ENCODE measurements at places on chromosomes 7 and 10.

DNA sequence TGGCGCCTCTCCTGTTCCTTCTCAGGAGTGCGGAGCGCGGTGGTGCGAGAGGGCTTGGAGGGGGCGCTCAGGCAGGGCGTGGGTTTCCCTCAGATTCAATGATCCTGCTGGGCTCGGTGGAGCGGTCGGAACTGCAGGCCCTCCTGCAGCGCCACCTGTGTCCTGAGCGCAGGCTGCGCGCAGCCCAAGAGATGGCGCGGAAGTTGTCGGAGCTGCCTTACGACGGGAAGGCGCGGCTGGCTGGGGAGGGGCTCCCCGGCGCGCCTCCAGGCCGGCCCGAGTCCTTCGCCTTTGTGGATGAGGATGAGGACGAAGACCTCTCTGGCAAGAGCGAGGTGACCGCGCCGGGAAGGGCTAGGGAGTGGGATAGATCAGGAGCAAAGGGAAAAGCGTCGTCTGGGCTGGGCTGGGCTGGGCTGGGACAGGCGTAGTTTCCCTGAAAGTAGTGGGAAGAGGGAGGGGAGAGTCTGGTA, 17.0 kb downstream of the FAM131B start:
- peak; percentile 53 for DNase-seq

DNA sequence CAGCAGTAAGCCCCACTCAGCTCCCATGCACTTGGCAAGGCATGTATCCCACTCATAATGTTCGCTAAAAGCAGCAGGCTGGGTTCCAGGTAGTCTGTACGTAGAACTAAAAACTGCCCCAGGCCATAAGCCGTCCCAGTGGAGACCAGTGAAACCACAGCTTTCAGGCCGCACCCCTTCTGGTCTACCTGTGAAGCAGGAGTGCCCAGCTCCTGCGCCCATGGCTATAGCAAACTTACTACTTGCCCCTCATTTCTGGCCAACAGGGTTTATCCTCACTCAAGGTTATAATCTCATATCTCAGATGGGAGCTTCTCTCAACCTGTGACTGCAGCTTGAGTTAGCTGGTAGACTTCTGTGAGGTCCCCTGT, 338.2 kb upstream of the LRRTM3 start:
- DNase-seq: no peak

- DNase-seq: no peak
Measured at GRCh38 chr10:32937911-32938424, 20.1 kb downstream of the ITGB1 start.

GRCh38 chr7:101245147-101245668, 327 bp upstream of the FIS1 start:
- DNase-seq: no peak

DNA sequence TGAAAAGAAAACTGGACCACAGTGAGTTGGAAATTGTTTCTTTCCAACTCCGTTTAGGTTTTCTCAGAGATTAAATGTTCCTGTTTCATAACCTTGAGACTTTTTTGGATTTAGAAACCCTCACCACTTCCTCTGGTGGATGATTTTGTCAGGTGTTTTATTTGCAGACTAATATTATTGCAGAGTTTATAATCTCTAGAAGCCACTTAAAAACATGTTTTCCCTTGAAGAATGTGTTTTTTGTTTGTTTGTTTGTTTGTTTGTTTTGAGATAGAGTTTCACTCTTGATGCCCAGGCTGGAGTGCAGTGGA, 520 bp upstream of the MICU1 start:
- no peak for DNase-seq

DNA sequence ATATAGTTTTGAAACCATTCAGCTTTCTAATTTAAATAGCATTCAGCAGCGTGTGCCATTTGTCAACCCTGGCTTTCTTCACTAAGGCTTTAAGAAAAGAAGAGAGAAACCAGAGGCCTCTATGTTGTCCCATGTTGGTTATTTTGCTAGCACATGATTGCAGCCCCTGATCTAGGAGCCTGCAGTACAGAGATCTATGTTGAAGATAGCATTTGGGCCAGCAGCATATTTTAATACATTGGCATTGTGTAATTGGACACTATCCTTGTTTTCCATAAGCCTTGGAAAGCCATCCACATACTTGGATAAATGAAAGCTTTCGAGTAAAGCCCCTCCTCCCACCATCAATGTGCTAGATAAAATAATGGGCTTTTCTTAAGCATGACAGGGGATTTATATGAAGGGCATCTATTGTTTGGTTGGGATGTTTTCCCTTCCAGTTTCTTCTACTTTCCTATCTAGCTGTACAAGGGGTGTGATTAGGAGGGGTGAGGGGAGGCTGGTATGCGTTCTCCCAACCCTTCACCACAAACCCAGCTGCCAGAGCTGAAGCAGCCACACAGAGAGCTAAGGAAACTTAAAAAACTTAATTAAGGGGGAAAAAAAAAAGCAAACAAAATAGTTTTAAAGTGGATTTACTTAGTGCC, 23.1 kb upstream of the SDHAF3 start:
- DNase-seq: no peak

GRCh38 chr10:94853065-94853464, 85.4 kb upstream of the CYP2C9 start:
- no peak for DNase-seq

DNA sequence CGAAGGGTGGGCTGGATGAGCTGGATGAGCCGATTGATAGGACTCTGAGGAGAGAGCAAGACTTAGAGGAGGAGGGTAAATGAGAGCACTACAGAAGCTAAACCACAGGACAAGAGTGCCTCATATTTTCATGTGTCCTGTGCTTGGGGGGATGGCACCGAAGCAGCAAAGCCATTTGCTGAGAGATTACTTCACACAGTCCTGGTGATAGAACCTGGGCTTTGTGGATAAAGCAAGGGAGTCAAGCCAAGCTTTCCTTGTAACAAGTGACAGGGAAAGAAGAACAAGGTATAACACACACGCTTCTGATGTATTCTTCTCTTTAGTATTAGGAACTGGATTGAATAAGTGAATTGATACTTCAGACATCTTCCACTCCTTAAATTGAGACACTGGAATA, 253.7 kb downstream of the ANKRD7 start:
- DNase-seq: no peak

- DNase-seq: no peak
Measured at GRCh38 chr7:134891262-134891695, 95.0 kb upstream of the AGBL3 start.

- no peak for DNase-seq
Measured at GRCh38 chr10:5643346-5644067, 22.9 kb downstream of the ASB13 start.

GRCh38 chr10:34382626-34383025, 432.5 kb downstream of the PARD3 start:
- no peak for DNase-seq

- no peak for DNase-seq
Measured at GRCh38 chr7:43169076-43169475, 56.6 kb downstream of the HECW1 start.

- no peak for DNase-seq
Measured at GRCh38 chr10:115125505-115125904, 32.3 kb downstream of the ATRNL1 start.

- DNase-seq: no peak
Measured at GRCh38 chr10:70085975-70086613, 33.4 kb downstream of the MACROH2A2 start.

- no peak for DNase-seq
Measured at GRCh38 chr7:23662124-23662983, 17.6 kb upstream of the FAM221A start.

- DNase-seq: no peak
Measured at GRCh38 chr7:47148536-47149207, 433.2 kb downstream of the TNS3 start.

DNA sequence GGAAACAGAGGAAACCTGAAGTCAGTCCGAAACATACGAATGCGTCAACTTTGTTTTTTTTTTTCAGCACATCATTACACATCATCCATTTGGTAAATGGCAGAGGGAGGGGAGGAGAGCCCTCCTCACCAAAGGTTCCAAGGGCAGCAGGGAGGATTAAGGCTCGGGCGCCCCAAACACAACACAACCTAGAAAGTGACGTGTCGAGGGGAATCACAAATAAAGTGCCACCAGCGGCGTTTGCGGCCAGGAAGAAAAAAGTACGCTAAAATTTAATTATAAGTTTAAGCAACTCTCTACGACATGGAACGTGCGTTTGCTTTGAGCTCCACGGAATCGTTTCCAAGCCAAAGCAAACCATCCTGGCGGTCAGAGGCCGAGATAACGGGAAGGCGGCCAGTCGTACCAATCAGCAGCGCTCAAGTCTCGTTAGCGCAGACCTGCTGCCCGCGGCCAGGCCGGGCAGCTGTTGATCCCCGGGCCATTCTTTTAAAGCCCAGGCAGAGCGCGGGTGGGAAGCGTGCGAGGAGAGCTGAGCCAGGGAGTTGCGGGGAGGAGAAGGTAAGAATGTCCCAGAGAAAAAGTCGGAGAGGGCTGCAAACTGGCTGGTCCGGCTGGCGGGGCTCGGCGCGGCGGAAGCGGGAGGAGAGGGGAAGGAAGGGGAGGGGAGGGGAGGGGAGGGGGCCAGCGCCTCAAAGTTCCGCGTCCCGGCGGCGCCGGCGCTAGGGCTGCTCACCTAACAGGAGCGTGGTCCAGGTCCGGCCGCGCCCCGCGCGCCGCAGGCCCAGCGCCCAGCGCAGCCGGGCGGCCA, 719 bp downstream of the DPY19L1 start:
- peak; percentile 49 for DNase-seq

GRCh38 chr7:2109936-2110609, 122.7 kb downstream of the MAD1L1 start:
- no peak for DNase-seq

GRCh38 chr10:121497513-121498470, 100.5 kb downstream of the FGFR2 start:
- no peak for DNase-seq

- DNase-seq: no peak
Measured at GRCh38 chr10:110859973-110860376, 11.8 kb upstream of the PDCD4 start.

GRCh38 chr10:18216482-18216881, 76.3 kb downstream of the CACNB2 start:
- no peak for DNase-seq
